Activated CD4-positive, alpha-beta T cell treated with anti-CD3 and anti-CD28 coated beads, Interleukin-2, amount 50 U/mL, for 16 hours (primary cell): ENCODE measurements at places on chromosomes 13 and 19.

GRCh38 chr19:14510311-14511228 is 7.6 kb downstream of the DNAJB1 start:
- DNase-seq, result no peak

DNA sequence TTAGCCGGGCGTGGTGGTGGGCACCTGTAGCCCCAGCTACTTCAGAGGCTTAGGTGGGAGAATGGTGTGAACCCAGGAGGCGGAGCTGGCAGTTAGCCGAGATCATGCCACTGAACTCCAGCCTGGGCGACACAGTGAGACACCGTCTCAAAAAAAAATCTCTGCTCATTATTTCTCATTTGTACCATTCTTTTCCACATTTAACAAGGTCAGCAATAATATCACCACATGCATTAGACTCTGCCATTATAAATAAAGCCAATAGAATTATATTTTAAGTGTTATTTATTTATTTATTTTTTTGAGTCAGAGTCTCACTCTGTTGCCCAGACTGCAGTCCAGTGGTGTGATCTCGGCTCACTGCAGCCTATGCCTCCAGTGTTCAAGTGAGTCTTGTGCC is 24.2 kb downstream of the UGGT2 start:
- no peak for DNase-seq

DNA sequence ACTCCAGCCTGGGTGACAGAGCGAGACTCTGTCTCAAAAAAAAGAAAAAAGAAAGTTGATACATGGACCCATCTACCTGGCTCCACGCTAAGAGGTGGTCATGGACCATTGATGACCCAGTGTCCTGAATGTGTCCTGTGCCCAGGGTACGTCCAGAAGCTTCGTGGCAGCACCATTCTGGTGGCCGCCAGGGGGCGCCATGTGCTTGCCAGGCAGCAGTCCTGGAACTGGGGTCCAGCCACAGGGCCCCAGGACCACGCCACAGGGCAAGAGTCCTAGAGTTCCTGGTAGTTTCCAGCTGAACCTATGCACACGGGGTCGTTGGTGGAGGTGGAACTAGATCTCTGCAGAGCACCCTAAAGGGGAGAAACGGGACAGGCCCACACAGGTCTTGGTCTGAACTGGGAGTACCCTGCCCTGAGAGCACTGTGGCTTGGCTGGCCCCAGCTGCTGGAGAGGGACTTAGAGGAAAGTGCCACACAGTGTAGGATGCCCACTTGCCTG is 19.9 kb upstream of the FBXO27 start:
- DNase-seq, result peak; percentile 67

DNA sequence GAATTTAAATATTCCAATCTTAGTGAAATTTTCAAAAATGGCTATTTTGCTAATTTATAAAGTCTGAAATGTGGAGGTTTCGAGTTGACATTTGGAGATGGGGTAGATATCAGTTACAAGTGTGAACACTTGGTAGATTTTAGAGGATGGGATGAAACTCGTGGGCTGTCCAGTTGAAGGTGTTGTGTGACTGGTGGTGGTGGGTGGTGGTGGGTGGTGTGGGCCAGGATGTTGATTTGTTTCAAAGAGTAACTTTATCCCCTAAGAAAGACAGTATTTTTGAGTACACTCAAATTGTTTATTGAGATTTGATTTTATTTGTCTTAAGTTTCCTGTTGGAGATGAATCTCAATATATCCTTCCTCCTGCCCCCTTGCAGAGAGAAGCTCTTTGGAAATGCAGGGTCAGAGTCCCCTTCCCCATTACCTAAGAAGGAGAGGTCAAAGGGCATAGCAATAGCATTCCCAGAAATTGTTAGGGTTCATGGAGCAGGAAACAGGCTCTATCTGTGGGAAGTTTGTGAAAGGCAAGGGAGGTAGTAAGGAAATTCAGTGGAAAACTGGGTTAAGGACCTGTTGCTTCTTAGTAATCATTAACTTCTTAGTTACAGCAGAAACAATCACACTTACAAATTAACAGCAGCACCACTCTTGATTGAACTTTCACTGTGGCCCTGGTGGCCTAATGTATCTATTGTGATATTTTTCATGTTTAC is 133.6 kb upstream of the RNF113B start:
- no peak for DNase-seq

DNA sequence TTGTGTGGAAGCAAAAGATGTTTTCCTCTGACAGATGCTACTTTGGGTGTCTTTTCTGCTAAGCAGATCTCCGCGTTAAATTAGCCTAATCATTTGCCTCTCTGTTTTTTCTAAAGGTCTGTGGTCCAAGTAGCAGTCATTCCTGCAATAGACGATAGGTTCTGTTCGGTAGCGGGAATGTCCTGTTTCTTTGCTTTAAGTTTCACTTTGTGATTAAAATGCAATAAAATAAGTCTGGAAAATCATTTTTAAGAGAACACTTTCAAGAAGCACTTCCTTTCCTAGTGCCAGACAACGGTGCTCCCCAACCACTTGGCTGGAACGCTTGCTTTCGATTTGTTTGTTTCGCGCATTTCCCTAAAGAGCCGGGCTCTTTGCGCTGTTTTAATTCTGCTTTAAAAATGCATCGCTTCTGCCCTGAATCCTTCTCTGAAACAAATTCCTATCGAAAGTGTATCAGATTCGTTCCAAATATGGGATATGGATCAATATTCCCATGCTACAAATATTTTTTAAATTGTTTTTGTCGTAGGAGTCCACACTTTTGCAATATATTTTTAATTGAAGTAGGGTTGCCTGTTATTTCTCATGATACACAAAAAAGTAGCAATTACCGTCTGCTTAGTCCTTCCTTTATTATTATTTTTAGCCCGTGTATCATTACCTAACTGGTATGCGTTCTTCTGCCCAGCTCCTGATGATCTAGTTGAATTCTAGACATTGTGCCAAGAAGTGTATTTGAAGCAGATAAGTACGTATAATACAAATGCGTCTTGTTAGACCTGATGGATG is 14.2 kb downstream of the ZIC2 start:
- no peak for DNase-seq

- no peak for DNase-seq
These were observed 85.7 kb downstream of the ZAR1L start for GRCh38 chr13:32229443-32229842.

- no peak for DNase-seq
These were observed 19.5 kb upstream of the IFT88 start for GRCh38 chr13:20547479-20547908.

GRCh38 chr19:18008814-18009213 is 844 bp downstream of the ARRDC2 start:
- no peak for DNase-seq

GRCh38 chr19:46544651-46545050 is 49.0 kb upstream of the PNMA8B start:
- DNase-seq, result no peak

DNA sequence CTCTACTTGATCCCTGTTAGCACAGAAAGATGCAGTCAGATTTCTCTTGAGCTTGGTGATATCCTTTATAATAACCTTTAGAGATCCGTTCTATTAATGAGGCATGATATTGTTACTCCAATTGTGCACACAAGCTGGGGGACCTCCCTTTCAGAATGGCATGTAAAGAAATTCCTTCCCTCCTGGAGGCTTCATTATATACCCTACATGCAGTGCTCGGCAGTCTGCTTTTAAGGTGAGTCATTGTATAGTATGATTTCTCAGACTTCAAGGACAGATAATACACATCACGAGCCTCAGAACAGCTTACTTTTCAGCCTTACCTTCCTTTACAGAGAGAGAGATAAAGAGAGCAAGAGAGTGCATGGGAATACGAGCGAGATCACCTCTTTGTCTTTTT is 261.3 kb downstream of the ATP8A2 start:
- no peak for DNase-seq

DNA sequence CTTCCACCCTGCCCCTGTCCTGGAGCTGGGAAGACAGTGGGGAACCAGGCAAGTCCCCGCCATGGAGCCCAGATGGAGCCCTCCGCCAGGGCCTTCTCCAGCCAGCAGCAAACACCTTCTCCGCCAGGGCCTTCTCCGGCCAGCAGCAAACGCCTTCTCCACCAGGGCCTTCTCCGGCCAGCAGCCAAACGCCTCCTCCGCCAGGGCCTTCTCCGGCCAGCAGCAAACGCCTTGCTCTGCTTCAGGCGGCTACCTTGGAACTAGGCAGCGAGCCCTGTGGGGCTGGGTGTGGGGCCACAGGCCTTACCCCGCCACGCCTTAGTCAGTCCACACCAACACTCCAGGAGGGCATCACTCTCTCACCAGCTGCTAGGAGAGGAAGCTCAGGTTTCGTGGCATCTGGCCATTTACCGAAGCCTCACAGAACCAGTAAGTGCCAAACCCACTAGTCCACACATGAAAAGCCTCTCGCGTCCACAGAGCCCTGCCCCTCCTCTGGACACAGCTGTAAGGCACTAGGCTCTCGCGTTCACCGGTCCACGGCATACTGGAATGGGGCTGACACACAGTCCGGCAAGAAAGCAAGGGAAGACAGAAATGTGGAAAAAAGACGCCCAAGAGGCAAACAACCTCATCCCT is 41.0 kb downstream of the MLLT1 start:
- no peak for DNase-seq
